ENCODE measurements at places on chromosomes 5 and 9.
A peak's percentile ranks its signal among the peaks of the same experiment; 100 is the strongest.

- DNase-seq = peak; percentile 40
Measured at GRCh38 chr5:2149195-2149539, 266.4 kb upstream of the IRX4 start.

- DNase-seq = peak; percentile 31
Measured at GRCh38 chr5:72767289-72768010, 49.0 kb upstream of the TNPO1 start.

DNA sequence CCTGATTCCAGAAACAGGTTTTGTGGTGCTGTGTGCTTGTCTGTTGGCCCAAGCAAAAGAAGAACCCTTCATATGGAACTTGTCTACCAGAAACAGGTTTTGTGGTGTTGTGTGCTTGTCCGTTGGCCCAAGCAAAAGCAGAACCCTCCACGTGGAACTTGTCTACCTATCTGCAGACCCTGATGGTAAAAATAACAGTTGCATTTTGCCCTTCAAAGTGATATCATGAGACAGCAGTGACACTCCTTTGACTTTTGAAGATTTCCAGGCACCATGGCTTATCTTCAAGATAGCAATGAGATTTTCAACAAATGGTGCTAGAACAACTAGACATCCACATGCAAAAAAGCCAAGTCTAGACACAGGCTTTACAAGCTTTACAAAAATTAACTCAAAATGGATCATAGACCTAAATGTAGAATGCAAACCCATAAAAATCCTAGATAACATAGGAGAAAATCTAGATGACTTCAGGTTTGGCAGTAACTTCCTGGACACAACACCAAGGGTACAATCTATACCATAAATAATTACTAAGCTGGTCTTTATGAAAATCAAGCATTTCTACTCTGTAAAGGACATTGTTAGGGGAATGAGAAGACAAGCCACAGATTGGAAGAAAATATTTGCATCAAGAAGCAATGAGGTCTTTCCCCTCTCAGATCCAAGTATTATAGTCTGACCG, 16.8 kb downstream of the MACROH2A1 start:
- DNase-seq = no peak

DNA sequence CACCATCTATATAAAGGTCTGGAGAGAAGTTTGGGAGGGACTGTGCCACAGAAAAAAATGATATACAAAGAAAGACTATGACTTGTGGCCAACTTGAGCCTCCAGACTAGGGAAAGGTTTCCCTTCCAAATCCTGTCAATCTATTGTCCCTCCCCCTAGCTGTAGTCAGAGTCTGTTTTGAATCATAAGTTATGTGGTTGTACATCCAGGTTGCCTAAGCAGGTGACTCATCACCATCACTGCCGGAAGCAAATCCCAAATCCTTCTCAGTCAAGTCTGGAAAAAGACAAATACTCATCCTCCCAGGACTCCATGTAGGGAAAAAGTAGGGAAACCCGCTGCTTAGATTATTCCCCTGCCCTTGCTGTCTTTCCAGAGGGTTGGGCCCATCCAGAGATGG, 235.7 kb downstream of the CDK5RAP2 start:
- DNase-seq = peak; percentile 93

DNA sequence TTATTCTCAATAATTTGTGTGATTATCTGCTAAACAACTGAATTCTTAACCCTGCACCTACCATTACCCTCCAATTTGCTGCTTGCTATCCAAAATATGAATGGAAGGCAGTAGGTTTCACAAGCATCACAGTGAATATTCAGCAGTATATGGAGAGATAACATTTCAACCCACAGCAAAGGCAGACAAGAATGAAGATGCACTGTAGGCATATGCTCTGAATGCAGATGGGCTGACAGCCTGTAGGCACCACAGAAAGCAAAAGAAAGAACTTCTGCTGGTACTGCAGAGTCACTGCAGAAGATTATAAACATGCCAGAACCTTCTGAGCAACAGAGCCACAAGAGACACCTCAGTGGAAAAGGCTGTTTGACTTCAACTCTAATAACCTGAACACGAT, 63.6 kb upstream of the SLC12A2 start:
- DNase-seq = no peak

All from renal cortical epithelial cell (primary cell).